ENCODE measurements at places on chromosomes 13 and 19.

DNA sequence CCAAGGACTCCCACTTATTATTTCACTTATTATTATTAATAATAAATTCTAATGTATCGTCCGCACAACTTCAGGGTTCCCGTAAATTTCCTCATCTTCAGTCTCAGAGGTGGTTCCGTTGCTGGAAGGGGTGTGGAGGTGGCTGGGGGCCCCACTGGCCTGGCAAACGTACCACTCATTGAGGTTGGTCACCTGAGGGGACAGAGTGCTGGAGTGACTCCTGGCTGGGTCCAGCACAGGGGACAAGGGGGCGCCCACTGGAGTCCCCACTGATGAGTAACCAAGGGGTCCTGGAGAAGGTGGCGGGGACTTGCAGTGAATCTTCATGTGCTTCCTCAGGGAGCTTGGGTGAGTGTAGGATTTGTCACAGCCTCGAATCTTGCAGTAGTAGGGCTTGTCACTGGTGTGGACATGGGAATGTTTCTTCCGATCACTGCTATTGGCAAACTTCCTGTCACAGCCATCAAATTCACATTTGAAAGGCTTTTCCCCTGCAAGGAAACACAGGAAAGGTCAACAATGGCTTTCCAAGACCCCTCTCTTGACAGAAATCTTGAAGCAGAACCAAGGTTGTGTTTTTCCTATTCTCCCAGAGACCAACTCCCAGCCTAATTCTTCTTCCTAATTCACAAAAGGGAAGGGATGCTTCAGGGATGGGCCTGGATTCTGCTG is 6.1 kb downstream of the ZIC5 start:
- no peak for DNase-seq

- DNase-seq: no peak
These were observed 84.4 kb downstream of the ESD start for GRCh38 chr13:46712524-46712923.

DNA sequence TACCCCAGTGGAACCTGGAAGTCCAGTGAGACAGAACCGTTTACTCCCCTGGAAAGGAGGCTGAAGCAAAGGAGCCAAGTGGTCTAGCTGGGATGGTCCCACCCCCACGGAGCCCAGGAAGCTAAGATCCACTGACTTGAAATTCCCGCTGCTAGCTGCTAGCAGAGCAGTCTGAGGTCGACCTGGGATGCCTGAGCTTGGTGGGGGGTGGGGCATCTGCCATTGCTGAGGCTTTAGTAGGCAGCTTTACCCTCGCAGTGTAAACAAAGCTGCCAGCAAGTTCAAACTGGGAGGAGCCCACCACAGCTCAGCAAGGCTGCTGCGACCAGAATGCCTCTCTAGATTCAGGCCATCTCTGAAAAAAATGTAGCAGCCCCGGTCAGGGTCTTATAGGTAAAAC is 437.0 kb downstream of the SUCLA2 start:
- DNase-seq: peak; percentile 19

DNA sequence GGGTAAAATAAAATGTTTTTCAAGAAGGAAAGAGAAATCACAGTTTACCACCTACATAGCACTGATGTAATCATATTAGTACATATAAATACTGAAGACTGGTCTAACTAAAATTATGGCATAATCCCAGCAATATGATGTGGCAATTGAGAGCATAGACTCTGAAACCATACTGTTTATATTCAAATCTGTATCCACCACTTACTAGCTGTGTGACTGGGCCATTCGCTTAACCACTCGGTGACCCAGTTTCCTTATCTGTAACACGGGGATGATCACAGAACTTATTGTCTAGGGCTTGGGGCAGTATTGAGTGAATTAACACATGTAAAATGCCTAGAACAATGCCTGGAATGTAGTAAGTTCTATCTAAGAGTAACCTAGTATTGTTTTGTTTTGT is 13.1 kb upstream of the GTF3A start:
- DNase-seq: no peak

DNA sequence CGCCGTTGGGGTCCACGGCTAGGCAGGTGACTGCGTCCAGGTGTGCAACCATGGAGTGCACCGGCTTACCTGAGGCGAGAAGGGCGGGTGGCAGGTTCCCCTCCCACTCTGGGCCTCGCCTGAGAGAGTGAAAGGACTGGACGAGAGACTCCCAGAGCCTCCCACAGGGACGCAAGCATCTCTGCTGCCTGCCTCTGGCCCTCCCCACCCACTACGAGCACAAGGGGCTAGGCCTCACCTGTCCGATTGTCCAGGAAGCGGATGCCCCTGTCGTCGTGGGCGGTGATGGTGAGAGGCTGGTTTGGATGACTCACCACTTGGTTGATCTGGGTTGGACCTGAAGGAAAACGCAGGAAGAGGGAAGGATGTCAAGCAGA is 5.1 kb upstream of the PRKD2 start:
- no peak for DNase-seq

DNA sequence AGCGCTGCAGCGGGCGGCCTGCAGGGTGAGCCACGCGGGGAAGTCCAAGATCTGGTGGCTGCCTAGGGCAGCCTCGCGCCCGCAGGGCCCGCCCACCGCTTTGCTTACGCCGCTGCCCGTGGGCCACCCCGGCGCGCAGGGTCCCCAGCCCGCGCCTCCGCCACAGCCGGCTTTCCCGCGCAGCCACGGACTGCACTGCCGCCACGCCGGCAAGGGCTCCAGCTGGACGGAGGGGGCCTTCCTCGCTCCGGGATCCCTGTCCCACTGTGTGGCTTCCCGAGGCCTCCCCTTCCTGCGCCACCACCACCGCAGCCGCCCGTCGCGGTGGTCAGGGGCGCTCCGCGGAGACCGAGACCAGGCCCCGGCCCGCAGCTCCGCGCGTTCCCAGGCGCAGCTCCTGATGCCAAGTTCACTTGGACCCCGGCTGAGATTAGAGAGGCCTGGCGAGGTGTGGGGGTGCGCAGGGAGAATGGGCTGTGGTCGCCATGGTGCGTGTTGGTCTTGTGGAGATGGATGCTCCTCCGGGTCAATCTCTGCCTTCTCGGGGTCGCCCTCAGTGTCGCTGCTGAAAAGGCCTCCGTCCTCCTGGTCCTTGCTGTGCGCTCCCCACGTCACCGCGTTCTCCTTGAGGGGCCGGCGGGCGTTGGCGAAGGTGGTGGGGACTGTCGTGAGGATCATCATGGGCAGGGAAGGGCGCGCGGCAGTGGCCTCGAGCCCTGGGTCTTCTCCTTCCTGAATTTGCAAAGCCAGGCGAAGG is 17.9 kb upstream of the RNF17 start:
- DNase-seq: no peak

DNA sequence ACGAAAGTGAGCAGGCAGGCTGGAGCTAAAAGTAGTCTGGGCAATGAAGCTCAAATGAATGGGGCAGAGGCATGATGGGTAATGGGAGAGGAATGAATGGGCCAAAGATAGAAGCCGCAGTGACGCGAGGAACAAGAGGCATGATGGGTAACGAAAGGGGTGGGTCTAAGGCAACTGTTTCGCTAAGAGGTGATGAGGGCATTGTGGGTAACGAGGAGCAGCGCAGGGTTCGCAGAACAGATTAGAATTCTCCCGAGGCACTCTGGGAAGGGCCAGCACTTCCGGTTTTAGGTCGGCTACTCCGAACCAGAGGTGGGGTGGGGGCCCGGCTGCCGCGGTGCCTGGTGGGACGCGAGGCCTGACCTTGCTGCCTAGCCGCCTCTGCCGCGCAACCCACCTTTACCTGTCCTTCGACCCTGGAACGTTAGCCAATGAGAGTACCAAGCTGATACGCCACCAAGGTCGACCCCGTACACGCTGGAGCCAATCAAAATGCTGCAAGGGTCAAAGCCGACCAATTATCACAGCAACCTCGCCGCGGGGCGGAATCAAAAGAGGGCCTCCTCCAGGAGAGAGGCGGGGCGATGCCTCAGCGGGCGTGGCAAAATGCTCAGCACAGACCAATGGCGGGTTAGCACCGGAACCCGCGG is 563 bp upstream of the TOMM40 start:
- peak; percentile 99 for DNase-seq

GRCh38 chr13:111968336-111969010 is 98.5 kb upstream of the SOX1 start:
- DNase-seq: no peak

DNA sequence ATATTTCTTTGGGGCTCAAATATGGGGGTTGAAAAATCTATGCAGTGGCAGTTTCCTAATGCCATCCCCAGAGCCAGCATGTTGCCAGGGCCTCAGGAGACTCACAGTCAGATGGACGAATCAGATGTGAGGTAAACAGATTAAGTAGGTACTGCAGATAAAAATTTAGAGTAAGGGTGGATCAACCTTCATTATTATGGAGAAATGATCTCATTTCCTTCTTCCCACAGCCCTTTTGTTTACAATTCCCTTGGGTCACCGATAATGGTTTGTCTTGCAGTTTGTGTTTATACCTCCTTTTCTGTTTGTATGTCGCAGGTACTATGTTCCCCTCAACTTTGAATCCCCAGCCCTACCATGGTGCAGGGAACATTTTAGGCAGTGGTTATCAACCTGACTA is 20.0 kb downstream of the DIAPH3 start:
- DNase-seq: no peak

GRCh38 chr13:79988573-79988972 is 352.4 kb downstream of the SPRY2 start:
- no peak for DNase-seq

DNA sequence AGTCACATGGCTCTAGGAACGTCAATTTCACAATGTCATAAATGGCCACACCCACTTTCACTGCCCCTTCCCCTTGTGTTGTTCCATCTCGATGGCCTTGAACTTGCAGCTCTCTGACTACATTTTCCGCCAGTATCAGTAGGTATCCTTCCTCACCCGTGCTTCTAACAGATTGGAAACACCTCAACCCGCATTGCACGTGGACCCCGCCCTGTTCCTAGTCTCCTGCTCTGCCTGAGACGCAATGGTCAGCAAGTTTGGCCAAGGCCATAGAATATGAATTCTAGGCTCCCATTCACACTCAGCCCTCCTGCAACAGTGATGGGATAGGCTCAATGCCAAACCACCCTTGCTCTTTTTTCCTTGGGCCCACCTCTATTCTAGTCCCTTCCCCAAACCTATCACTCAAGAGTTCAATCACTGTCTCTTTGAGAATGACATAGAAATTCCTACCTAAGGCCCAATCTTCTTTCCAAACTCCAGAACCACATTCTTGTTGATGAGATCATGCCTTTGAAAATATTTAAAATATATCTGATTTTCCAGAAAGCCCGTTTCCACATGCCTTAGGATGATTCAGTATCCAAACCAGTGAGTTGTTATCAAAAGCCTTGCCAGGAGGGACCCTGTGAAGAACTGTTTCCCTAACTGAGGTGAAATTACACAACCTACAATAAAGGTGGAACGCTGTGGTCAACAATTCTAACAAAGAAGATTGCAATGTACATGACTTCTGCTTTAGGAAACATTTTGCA is 334.6 kb downstream of the MYO16 start:
- DNase-seq: no peak

DNA sequence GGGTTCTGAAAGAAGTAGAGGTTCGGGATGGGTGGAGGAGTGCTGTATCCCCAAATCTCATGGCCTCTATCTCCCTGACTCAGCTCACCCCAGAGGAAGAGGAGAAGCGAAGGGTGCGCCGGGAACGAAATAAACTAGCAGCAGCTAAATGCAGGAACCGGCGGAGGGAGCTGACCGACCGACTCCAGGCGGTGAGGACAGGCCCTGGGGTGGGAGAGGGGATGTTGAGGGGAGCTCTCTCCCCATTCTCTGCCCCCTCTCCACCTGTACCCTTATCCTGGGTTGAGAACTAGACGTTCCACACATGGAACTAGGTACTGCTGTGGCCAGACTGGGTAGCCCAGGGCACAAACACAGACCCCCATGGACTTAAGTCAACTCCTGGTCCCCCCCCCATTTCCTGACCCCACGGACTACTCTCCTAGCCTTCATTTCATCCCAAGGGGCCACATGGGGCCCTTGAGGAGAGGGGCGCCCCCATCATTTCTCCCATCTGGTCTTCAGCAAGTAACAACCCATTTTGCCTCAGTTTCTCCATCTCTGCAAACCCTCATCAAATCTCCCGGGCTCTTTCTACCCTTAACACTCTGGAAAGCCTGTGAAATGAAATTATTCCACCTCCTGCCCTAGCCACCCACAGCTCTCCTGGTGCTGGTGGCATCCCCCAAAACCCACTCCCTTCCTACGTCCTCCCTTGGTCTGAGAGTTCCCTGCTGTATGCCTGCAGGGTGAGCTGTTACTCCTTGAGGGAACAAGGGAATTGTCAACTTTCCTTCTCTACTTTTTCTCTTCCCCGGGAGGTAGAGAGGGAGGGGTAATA is 3.5 kb downstream of the FOSB start:
- DNase-seq: no peak

DNA sequence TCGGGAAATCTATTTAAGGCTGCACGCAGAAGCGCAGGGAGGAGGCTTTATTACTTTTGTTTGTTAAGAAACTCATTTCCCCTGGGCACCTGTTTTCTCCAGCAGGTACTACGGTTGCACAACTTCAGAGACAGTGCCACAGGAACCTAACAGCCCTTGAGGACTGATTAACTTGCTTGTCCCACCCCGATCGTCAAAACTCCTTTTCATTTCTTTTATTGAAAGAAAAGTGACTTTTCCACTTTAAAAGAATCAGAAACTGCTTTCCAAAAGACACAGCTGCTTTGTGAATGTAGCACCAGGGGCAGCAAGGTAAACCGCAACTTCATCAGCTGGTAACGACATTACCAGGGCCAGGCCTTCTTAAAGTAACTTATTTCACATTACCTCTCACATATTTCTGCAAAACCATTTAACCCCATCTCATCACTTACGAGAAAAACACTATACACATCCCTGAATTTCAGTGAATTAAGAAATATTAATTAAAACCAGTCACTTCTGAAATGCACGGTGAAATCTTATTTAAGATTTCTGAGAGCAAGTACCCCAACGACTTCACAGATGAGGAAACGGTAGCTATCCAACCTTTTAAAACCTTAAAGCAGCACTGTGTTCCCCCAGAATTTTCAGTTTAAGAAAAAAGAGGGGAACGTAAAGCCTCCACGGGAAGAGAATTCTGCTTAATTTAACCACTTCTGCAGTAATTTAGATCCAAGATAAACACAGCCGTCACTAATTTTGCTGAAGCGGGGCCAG is 1.4 kb downstream of the ANKRD10 start:
- DNase-seq: no peak

DNA sequence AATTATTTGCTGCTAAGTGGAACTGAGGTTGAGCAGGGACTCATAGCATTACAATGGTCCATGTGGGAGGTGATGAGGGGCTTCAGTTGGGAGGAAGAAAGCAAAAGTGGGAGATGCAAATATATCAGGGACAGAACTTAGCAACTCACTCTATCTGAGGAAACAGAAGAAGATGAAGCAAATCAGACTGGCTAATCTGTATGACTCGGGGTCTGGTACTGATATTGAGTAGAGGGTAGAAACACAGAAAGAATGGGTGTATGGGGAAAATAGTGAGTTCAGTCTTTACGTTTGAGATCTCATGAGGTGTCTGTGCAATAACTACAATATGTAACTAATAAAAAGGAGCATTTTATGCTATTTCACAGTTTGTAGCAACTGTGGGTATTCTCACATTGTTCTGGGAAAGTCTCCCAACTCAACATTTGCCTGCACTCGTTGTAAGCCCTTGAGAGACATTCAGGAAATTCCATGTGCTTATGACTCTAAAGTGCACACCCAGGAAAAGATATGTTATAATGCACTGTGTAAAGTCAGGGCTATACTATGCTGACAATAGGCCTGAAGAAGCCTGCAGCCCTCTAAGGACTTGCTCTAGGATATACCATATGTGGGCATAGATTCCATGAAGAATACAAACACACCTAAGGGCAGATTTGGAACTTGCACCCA is 183.5 kb downstream of the SPRY2 start:
- no peak for DNase-seq

- DNase-seq: no peak
These were observed 1635.8 kb downstream of the PCDH9 start for GRCh38 chr13:65594298-65594781.

- DNase-seq: no peak
These were observed 61.0 kb upstream of the RAP2A start for GRCh38 chr13:97372936-97373335.
